ENCODE measurements at places on chromosomes 11 and 22.

GRCh38 chr11:104028476-104029263 is 7.8 kb upstream of the DDI1 start:
- DNase-seq, result no peak

GRCh38 chr11:125344846-125345420 is 151.1 kb downstream of the FEZ1 start:
- no peak for DNase-seq

DNA sequence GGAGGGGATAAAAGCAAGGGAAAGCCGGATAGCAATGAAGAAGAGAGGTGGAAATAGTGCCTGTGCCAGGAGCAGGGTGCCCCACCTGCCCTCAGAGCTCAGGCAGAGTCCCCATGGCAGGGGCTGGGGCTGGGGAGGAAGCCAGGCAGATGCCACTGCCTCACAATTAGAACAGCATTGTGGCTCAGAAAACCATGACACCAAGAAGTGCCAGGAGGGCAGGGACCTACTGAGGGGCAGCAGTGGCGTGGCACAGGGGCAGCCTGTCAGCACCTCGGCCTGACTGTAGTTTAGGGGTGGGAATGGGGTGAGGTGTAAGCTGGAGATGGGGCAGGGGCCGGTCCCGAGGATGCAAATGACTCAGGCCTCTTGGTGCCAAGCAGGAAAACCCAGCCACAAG is 532.1 kb upstream of the B3GAT1 start:
- no peak for DNase-seq

DNA sequence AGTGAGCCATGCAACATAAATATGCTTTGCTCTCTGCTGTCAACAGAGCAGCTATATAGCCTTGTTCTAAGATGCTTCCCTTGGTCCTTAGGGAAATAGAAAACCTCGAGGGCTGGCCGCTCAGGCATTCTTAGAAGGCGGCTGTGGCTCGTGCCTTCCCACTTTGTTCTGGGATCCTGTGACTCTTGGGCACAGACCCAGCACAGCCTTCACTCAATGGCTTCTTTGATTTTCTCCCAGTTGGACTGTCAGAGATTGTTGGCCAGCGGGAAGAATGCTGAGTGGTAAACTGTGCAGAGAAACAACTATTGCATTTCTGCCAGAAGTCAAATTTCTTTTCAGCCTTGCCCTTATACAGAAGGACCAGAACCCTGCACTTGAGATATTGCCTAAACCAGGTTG is 9.5 kb upstream of the MICAL2 start:
- no peak for DNase-seq

GRCh38 chr11:12502046-12502445 is 124.7 kb downstream of the PARVA start:
- no peak for DNase-seq

DNA sequence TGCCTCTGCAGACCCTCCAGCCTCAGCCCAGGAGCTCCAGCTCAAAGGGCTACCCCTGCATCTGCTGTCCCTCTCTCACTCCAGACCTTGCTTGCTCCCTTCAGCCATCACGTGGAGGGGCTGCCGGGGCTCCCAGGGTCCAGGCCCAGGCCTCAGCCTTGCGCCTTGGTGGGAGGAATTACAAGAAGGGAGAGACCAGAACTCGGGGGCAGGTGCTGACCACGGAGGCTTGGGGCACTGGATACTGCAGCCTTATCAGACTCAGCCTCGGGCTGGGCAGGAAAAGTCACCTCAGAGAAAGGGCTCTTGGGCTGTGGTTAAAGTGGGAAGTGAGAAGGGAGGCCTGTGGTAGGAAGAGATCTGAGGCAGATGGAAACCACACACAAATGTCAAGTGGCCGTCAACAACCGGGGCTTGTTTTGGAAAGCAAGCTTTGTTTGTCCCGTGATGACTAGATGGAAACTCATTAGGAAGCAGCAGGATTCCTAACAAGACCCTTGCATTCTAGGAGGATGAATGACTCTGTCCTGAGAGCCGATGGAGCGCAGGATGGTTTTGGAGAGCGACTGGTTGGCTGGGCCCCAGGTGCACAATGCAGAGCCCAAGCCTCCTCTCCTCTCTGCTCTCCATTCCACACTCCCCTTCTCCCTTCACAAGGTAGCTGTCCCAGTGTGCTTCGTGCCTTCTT is 1321.7 kb downstream of the TBC1D22A start:
- DNase-seq, result no peak

DNA sequence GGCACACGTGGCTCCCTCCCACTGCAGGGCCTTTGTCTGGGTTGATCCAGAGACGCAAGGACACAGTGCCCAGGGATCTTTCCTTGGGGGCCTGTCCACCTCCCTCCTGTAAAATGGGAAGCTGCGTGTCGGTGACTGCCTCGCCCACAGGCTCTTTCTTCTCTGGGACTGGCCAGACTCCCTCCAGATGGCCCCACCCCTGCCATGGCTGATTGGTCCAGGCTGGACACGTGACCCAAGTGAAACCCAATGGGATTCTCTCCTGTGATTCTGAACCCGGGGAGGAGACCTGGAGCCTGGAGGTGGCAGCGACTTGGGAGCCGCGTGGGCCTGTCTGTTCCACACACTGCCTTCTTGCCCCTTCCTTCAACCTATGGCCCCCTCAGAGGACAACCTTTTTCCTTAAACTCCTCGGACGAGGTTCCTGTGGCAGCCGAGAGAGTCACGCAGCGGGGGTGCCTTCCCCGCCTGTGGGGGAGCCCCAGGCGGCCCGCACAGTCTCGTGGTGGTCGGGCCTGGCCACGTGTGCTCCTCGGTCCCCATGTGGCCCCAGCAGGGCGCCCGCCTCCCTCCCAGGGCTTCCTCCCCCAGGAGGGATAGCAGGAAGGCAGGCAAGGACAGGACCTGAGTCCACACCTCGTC is 12.4 kb upstream of the MPPED1 start:
- DNase-seq, result no peak

- no peak for DNase-seq
These were observed 130.7 kb downstream of the SOX6 start for GRCh38 chr11:16225623-16226022.

DNA sequence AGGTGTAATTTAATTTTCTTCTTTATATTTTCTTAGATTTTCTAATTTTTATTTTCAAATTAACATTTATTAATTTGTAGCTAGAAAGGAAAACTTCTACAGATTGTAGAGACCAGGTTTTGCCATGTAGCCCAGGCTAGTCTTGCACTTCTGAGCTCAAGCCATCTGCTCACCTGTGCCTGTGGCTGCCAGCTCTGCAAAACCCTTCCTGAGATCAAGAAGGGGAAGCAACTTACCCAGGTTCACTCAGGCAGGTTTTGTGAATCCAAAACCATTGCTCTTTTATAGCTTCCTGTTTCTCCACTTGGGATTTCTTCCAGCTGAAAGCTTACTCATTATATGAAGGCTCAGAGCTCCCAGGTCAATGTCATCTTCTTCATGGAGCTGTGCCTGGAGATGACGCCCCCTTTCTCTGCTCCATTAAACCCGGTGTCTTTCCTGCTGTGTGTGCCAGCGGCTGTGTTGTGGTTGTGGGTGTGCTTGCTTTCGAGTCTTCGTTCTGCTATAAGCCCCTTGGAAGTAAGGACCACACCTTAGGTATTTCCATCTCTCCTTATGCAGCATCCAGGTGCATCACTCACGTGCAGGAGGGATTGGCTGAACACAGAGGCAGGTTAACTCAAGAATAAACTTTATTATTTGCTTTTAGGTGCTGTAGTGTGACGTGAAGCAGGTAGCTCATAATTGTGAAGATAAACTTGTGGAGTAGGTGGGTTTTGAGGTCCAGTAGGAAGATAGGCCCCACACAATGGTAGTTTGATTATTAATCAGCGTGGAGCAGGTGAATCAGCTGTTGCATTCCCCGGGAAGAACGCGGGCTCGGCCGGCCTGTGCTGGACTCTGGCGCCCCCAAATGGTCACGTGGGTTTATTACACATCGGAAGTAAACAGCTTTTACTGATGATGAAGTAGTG is 42.2 kb upstream of the INCENP start:
- peak; percentile 72 for DNase-seq

DNA sequence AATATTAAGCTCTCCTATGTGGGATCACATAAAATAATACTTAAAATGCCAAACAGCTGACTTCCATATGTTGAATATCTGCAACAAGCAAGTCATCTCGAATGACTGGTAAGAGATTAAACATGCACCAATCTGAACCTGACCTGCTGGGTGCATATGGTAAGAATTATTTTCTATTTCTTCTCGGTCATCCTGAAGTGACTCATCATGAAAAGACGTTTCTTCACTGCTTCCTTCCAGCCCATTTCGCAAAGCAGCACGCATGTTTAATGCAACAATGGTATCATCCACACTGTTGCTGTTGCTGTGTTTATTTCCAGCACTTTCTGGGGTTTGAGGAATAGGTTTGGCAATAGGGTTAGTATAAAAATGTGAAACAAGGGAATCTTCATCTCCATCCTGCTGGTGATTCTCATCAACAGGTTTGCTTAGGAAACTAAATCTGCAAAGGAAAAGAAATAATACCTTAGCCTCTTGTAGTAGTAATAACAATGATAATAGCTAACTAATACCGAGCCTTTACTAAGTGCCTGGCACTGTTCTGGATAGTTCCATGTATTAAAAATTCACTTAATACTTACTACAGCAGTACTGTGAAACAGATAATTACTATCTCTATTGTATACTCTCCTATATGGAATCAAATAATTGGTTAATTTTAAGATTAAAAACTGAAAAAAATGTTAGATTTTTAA is 52.0 kb upstream of the CHRNA10 start:
- no peak for DNase-seq

- DNase-seq, result peak; percentile 24
These were observed 816 bp downstream of the PDE3B start for GRCh38 chr11:14644226-14645014.

DNA sequence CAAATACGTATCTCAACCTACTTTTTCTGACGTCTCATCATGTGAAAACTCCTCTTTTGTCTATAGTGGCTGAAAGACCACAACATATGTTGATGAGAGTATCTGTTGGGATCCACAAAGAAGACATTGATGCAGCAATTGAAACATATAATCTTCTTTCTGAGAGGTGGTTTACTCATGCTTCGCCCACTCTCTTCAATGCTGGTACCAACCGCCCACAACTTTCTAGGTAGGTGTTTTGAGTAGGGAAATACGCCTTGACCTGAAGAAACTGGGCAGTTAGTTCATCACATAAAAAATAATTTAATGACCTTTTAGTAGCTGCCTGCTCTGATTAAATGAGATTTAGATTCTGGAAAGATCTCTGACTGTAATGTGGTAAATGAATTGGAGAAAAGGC is 17.2 kb downstream of the RRM1 start:
- no peak for DNase-seq

- DNase-seq, result no peak
These were observed 1344.0 kb upstream of the RAG2 start for GRCh38 chr11:37942081-37942480.

DNA sequence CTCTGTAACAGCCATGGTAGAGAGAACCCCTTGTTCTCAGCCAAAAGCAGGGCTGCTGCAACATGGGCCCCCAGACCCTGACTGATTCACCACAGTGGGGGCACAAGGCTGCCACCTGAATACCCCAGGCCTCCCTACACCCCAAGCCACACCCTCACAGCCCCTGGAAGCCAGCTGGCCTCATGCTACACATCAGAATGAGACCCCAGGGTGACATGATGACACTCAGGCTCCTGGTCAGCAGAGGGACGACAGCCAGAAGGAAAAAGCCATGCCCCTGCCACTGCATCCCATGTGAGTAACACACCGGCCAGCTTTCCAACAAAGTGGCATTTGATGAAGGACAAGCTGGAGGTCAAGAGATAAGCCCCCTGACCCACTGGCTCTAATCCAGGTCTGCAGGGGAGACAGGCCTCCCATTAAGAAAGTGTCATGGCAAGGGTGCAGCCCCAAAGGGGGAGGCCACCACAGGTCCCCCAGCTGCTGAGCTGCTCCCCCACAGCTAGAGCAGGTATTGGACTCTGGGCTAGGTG is 2.6 kb downstream of the CDPF1 start:
- no peak for DNase-seq

DNA sequence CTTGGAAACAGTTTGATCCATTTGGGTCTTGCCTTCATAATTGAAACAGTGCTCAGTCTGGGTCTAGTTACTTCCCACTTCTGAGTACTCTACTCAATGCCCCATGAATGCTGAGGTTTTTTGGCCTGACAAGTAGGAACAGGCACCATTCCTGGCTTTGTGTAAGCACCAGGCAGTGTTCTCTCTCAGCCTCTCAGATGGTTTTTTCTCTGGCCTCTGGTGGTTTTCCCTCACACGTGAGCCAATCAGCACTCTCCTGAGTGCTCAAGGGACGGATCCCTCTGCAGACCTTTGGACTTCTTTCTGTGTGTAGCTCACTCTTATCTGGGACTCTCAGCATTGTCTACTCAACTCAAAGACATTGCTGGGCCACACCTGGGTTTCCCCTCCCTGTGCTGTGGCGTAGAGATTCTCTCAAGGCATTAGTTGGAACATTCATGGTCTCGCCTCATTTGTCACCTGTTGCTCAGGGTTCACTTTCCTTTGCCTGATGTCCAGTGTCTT is 21.3 kb downstream of the SIK2 start:
- DNase-seq, result no peak

- DNase-seq, result no peak
These were observed 33.5 kb upstream of the CSNK1E start for GRCh38 chr22:38350444-38351359.

DNA sequence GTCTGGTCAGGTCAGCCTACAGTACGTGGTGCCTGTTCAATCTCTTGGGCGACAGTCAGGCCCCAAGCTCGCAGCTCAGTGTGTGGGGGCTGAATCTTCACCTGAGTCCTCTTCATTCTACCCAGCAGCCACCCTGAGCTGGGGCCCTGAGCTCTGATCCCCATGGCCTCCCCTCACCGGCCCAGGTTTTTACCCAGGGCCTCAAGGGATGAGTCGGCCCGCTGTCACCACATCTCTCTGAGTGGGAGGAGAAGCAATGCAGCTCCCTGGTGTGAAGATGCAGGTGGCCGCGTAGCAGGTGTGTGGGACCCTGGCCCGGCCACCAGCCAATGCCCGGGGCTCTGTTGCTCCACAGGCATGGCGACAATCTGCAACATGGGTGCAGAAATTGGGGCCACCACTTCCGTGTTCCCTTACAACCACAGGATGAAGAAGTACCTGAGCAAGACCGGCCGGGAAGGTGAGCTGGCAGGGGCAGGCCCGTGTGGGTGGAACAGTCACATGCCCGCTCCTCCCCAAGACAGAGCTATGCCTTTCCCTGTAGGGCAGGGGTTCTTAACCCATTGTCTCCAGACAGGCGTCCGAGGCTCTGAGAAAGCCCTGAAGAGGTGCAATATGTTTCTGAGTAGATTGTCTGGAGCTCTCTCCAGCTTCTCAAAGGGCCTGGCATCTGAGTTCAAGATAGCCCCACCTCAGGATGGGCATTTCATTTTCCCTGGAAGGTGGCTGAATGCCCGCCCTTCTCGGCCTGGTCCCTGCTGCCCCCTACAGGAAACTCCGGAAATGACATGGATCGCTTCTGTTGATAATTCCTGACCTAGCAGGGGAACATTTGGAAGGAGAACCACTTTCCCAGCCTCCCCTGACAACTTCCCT is 26.9 kb downstream of the POLR3H start:
- no peak for DNase-seq

GRCh38 chr11:120564573-120565311 is 53.2 kb downstream of the GRIK4 start:
- DNase-seq, result no peak

DNA sequence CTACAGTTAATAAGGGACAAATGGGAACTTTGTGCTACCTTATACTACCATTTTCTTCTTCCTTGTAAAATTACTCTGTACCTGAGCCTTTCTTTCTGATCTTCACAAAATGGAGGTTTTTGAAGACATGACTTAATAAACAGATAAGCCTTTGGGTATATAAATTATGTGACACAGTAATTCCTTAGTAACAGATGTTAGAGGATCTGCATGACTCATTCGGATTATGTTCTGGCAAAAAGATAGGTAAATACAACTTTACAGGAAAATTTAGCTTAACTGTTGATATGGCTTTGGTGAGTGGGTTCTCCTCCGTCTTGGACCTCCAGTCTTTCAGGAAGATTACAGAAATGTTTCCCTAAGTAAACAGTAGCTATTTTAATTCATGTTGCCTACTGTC is 61.8 kb downstream of the BID start:
- no peak for DNase-seq
